ENCODE measurements at places on chromosomes 3 and 15. TPM values are rescaled to one million over a fixed set of nuclear protein-coding genes. Genes with fewer than 3 reads are reported as not detected.

Gene ALPK3
- total RNA-seq = 0.81 TPM

Gene CD80
- total RNA-seq = not detected

Gene MME
- 2.8 TPM for total RNA-seq

Gene NEO1
- total RNA-seq = 26.8 TPM

Gene EIF4E3
- 3.4 TPM for total RNA-seq

Gene BLM
- total RNA-seq = 29.7 TPM

Gene RHCG
- total RNA-seq = 0.67 TPM

Gene KLF15
- total RNA-seq = 10.5 TPM

Gene HES1
- total RNA-seq = 49.4 TPM

Gene ITIH1
- total RNA-seq = not detected

Gene ADAMTS7
- total RNA-seq = 14.3 TPM

DNA sequence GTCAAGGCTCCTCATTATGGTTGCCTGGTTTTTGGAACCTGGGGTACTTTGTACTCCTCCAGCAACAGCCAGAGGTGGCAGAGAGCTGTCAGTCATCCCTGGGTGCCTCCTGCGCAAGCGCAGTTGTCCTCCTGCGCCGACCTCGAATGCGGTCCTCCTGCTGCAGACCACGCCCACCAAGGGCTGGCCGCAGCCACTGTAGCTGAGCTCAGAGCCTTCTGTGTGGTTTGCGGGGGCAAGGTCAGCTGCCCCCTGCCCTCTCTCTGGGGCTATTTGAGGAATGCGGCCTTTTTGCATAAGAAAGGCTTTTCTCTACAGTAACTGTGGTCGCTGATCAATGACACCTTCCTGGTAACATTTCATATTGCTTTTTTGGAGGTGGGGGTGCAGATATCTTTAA is 131.3 kb upstream of the SNRPN start:
- peak; percentile 87 for DNase-seq

GRCh38 chr3:31614162-31614921 is 81.6 kb downstream of the STT3B start:
- no peak for DNase-seq

DNA sequence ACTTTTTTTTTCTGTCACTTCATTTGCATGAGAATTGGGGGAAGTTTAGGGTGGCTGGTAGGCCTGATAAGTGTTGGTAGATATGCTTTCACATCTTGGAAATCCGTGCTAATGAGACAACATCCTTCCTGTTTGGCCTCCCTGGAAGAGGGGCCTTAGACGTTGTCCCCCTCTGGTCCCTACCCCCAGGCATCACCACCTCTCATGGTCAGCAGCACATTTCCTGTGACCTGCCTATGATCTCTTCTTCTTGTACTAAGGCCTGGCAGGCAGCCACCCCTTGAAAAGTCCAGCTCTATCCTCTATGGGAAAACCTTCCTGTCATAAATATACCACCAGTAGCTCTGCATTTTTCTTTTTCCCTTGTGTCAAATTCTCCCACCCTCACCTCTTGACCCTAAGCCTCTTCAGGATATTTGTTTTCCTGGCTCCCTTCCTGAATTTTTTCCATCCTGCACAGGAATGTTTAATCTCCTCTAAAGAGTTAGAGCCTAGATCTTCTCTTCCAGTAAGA is 107.8 kb downstream of the SNRK start:
- DNase-seq = no peak

GRCh38 chr3:171991166-171991565 is 48.2 kb upstream of the FNDC3B start:
- no peak for DNase-seq

GRCh38 chr3:42730706-42731420 is 28.3 kb upstream of the HHATL start:
- no peak for DNase-seq

DNA sequence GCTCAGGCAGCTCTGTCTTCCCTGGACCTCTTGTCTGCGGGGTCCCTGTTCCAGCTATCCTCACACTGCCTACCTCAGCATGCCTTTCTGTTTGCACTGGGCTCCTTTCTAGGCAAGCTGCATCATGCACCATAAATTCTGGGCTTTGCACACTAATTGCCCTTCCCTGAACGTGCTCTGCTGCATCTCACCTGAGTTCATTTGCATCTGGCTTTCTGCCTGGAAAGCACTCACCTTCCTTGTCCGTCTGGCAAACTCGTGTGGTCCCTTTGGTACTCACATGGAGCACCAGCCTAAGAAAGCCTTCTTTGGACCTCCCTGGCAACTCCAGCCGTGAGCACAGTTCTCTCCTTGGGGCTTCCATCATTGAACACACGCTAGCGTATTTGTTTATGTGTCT is 365.6 kb downstream of the SV2B start:
- DNase-seq = no peak

GRCh38 chr3:23600167-23600871 is 205.4 kb upstream of the UBE2E1 start:
- DNase-seq = no peak

DNA sequence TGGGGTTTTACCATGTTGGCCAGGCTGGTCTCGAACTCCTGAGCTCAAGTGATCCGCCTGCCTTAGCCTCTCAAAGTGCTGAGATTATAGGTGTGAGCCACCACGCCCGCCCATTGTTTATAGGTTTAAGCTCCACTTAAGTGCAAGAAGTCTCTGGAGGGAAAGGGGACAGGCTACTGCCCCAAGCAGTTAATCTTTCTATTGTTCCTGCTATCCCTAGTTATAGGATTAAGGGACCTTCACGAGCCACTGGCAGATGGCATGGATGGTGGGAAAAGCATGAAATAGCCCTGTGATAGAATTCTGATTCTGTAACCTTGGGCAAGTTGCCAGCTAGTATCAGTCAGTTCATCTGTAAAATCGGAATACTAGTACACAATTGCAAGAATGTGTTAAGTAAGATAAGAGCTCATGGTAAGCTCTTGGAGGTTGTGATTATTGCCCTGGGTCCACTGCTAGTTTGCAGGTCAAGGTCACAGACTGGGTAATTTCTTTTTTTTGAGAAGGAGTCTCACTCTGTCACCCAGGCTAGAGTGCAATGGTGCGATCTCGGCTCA is 5.3 kb upstream of the RBPMS2 start:
- DNase-seq = no peak

- no peak for DNase-seq
These were observed 316.6 kb downstream of the EDEM1 start for GRCh38 chr3:5504135-5504534.

GRCh38 chr3:183662099-183662498 is 26.7 kb downstream of the KLHL24 start:
- no peak for DNase-seq

DNA sequence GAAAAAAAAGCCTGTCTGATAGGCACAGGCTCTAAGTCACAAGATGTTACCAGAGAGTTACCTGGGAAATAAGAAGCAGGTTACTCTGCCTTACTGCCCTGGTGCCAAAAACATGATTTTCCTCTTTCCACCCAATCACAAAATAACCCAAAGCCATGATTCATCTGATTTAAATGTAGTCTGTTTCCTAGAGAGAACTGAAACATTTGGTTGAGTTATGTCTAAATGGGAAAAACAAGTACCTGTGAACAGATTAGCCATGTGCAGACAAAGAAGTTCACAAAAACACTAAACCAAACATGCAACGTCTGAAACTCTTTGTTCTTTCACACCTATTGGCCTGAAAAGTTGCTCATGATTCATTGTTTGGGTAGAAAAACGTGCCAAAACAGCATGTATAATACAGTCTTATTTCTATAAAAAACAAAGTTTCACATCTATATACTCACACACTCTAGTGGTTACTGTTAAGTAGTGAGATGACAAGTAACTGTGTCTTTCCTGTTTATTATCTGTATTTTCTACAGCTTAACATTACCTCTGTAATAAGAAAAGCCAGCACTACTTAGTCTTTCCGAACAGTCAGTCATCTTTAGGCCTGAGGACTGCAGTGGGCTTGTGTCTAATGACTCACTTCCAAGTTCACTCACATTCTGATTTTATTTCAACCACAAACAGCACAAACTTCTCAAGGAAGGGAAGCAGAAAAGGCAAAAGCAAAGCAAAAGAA is 30.2 kb downstream of the FAM174B start:
- no peak for DNase-seq

GRCh38 chr15:60772395-60773120 is 293.6 kb upstream of the ICE2 start:
- no peak for DNase-seq

GRCh38 chr3:23767546-23767945 is 38.2 kb upstream of the UBE2E1 start:
- no peak for DNase-seq

DNA sequence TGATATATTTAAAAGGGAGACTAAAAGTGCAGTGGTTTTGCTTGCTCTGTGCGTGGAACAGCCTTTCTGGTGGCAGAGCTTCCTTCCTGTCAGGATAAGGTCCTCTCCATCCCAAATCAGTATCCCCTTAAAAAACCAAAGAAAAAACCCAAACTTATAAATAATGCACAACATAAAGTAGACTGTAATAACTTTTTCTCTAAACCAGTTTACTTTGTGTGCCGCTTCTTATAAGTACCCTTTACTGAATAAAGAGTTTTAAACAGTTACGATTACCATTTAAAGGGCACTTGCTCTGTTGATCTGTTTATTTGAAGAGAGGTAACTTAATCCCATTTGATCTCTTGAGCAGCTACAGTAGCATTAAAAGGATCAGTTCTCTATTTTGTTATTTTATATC is 2.5 kb downstream of the PIK3CA start:
- DNase-seq = no peak

- no peak for DNase-seq
These were observed 36.5 kb downstream of the SLC6A20 start for GRCh38 chr3:45759851-45760250.

- no peak for DNase-seq
These were observed 317.7 kb upstream of the ADAMTS9 start for GRCh38 chr3:65005486-65005885.

- no peak for DNase-seq
These were observed 106.1 kb downstream of the OXNAD1 start for GRCh38 chr3:16370872-16371740.

DNA sequence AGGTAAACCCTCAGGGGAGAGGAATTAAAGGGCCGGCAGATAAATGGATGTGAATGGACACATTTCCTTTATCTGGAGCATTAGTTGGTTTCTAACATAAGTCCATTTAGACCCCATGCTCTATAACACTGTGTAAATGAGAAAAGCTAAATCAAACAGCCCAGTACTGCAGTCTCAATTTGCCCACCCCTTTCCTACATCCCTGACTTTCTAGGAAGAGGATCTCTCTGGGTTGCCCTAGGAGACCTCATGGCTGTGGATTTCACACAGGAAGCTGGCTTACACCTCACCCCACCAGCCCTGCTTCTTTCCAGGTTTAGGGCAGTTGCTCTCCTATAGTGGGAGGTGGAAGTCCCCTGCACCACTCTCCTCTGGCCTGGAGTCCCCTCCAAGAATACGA is 126.2 kb downstream of the CLSTN2 start:
- no peak for DNase-seq

- DNase-seq = no peak
These were observed 3.1 kb downstream of the CHST13 start for GRCh38 chr3:126527006-126527405.

DNA sequence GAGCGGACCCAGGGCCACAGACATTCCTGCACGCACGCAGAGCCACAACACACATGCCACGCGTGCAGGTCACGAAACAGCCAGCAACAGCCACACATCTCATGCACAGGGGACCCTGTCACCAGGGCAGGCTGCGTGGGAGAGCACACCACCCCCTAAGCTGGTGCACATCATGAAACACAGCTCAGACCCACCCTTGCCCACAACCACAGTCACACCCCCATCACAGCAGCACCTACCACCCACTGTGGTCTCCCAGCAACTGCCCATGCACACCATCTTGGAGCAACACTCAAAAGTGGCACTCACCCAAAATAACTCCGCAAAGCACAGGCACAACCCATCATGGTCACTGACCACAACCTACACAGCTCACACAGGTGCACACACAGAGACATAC is 75.7 kb downstream of the OCA2 start:
- no peak for DNase-seq
